ENCODE measurements at places on chromosomes 16 and 17.

DNA sequence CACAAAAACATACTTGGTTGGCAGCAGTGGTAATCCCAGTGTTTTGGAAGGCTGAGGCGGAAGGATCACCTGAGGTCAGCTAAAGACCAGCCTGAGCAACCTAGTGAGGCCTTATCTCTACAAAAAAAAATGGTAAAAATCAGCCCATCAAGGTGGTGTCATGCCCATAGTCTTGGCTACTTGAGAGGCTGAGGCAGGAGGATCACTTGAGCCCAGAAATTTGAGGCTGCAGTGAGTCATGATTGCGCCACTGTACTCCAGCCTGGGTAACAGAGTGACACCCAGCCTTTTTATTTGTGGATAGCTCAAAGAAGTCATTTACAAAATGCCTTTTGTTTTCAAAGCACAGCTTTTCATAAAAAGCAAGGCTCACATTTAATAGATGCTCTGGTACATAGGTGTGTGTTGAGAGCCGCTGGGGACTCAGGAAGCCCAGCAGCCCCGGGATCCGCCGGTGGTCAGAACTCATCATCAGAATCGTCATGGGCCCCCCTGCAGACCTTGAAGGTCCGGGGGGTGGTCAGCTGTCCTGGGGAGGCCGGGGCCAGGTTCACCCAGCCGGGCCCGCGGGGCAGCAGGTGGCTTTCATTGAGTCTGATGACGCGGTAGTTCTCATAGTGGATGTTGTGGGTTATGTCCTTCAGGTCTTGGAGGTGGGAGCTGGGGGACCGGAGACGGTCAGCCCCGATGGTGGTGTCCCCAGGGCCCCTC, 10.5 kb upstream of the ZNF500 start:
- no peak for DNase-seq

- no peak for DNase-seq
Measured at GRCh38 chr17:1612400-1612799, 16.2 kb downstream of the SLC43A2 start.

GRCh38 chr16:8781797-8782196, 15.6 kb downstream of the TMEM186 start:
- no peak for DNase-seq

DNA sequence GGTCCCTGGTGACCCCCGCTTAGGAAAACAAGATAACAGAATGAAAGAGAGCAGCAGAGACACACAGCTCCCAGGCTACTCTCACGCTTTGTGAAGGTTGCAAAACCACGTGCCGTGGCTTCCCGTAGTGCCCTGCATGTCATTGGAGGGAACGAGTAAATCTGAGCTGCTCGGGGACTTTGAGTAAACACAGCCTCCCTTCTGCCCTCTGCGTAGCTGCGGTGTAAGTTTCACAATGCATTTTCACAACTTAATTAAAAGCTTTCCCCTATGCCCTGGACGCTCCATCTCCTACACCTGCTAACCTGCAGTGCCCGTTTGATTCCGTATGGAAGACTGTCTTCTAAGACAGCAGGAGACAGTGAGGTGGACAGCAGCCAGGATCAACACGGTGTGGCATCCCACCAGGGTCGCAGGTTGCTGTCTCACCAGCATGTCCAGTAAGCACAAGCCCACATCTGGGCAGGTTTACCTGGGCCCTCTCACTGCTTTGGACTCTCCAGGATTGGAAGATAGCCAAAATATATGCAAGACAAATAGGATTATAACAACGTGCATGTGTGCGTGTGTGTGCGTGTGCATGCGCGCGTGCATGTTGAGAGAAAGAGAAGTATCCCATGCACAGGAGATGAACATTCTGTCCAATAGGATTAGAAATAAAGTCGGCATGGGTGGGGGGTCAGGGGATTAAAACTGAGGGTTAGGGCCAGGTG, 116.4 kb upstream of the RCVRN start:
- DNase-seq, result no peak

GRCh38 chr17:74960570-74961342, 11.8 kb downstream of the HID1 start:
- DNase-seq, result no peak

GRCh38 chr16:89917773-89918452, 749 bp upstream of the MC1R start:
- peak; percentile 43 for DNase-seq

GRCh38 chr17:15896277-15896676, 48.7 kb upstream of the ADORA2B start:
- DNase-seq, result no peak

- DNase-seq, result no peak
Measured at GRCh38 chr16:1309888-1310831, 724 bp downstream of the UBE2I start.

DNA sequence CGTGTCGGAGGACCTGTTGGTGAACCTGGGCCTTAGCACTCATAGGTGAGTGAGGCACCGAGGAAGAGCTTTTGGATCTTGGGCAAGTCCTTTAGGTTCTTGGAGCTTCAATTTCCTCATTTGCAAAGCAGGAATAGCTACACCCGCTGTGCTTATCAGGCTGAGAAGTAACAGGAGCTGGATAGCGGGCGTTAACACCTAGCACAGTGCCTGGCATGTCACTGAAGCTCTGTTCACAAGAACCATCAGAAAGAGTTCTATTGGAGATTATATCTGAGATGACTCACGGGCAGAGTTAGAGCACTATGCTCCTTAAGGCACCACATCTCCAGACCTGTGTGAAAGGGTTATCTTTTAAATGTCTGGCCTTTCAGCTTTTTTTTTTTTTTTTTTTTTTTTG, 12.8 kb downstream of the MEOX1 start:
- DNase-seq, result no peak

- no peak for DNase-seq
Measured at GRCh38 chr17:9383826-9384225, 191.8 kb downstream of the STX8 start.

DNA sequence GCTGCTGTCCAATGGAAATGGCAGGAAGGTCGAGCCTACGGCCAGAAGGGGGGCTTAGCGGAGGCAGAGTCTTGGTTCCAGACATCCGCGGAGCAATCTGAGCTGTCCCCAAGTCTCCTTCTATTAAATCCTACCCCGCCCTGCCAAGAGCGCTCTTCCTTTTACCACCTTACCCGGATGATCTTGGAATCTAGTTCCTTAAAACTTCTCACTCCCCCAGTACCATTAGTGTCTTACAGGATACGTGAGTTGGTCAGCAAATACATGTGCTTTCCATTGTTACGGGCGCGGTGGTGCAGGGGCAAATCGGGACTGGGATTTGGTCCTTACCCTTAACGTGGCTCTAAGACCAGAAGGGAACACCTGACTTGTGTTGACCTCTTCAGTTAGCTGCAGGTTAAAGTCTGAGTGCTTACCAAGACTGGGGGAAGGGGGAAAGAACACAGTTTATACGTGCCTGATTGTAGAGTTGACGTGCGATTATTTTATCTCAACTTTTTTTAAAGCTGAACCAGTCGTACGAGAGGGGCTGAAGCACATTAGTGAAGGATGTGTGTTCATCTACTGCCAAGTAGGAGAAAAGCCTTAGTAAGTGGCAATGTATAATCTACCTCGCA, 495 bp downstream of the TXNDC17 start:
- DNase-seq, result no peak

DNA sequence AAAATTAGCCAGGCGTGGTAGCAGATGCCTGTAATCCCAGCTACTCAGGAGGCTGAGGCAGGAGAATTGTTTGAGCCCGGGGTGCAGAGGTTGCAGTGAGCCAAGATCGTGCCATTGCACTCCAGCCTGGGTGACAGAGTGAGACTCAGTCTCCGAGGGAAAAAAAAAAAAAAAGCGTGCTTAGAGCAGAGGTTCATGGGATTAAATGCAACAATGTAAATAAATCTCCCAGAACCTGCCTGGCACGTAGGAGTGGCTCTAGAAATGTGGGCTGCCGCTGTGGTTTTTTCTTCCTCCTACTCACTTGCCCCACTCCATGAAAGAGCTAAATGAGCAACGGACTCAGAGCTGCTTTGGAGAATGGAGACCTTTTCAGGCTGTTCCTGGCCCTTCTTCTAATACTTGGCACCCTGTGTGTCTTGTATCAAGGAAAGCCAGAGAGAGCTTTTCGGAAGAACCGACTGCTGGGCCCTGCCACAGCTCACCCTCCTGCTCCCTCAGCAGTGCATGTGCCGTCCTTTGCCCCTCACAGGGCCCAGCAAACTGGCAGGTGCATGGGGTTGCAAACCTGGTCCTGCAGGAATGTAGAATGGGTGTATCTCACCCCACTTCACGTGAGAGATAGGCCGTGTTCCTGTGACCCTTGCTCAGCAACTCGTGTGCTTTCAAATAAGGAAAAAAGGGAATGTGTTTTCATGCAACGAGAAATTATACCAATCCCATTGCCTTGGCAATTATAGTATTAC, 52.0 kb downstream of the LDHD start:
- DNase-seq, result peak; percentile 40

GRCh38 chr16:86886651-86887050, 308.3 kb downstream of the FOXL1 start:
- no peak for DNase-seq

GRCh38 chr16:78249056-78249455, 149.6 kb downstream of the WWOX start:
- DNase-seq, result no peak

DNA sequence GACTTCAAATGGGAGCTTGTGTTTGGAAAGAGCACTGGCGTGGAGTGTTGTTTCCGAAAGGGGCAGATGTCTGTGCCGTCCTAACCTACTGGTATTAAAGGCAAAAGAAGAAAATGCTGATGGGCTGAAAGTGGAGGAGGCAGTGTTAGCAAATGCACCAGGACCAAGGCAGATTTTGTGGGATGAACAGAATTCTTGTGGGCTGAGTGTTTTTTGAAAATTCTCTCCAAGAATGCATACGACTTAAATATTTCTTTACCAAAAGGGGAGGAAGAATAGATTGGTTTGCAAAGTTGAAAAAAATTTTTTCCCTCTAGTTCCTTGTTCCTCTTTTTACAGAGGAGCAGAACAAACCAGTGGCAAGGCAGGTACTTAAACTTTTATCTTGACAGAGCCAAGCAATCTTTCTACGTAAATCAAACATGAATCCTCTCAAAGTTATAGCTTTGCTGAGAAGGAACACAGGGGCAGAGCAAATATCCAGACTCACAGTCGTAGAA, 16.8 kb downstream of the MARCHF10 start:
- DNase-seq, result no peak

DNA sequence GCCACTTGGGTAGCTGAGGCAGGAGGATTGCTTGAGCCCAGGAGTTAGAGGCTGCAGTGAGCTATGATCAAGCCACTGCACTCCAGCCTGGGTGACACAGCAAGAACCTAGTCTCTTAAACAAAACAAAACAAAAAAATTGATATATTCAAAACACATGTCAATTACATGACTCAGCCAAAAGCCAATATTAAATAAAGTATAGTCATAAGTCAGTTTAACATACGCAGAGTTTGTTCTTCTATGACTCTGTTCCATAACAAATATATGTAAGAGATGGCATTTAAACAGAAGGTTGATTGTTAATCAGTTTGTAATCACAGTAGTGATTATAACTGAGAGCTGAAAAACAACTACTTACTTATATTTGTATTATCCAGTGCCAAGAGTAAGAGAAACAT, 106.5 kb downstream of the CDH8 start:
- DNase-seq, result no peak

DNA sequence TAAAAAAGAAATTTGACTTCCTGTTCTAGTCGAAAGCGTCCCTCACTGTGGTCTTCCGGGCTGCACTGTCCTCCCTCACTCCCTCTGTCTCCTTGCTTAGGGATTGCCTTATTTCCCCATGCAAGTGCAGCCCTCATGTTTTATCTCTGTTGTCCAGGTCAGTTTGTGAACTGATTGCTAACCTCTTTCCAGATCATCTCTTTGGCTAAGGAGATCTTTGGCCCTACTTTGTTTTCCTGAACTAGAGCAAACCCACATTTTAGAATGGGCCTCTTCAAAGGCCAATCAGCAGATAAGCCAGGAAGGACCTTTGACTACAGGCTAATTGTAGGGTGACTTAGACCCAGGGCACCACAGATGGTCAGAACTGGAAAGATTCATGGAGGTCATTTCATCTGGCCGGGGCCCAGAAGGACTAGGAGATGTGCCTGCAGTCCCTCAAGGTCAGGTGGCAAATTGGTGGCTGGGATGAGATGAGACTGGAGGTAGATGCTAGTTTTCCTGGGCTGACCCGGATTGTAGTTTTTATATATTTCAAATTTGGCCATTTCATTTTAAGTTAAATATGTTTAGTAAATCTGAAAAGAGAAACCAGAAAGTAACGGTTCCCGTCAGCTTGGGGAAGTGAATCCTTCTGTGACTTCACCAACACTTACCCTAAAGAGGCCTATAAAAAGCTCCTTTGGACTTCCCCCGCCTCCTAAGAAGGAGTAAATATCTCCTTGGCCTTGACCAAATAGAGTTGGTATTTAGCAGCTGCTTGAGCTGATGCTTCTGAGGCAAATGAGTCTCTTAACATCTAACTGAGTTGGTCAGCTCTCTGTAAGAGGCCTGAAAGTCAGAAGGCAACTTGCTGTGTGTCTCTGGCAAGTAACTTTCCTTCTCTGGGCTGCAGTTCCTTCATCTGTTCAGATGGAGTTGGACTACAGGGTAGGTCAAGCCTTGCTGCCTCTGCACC, 6.2 kb upstream of the SLC25A19 start:
- no peak for DNase-seq

GRCh38 chr16:22813223-22813947, 577 bp upstream of the HS3ST2 start:
- peak; percentile 29 for DNase-seq

GRCh38 chr17:1573932-1574696, 11.5 kb upstream of the PITPNA start:
- peak; percentile 81 for DNase-seq

GRCh38 chr16:30567991-30568638, 3.4 kb downstream of the ZNF688 start:
- peak; percentile 58 for DNase-seq

GRCh38 chr17:57747221-57748017, 2.3 kb upstream of the CCDC182 start:
- peak; percentile 43 for DNase-seq

GRCh38 chr16:88697831-88698615, 8.2 kb downstream of the RNF166 start:
- no peak for DNase-seq

GRCh38 chr16:1631931-1632637, 19.9 kb downstream of the CRAMP1 start:
- DNase-seq, result no peak
